Fibroblast of villous mesenchyme (primary cell): ENCODE measurements at places on chromosomes 13 and 19. TPM values are rescaled to one million over a fixed set of nuclear protein-coding genes. Genes with fewer than 3 reads are reported as not detected.

DNA sequence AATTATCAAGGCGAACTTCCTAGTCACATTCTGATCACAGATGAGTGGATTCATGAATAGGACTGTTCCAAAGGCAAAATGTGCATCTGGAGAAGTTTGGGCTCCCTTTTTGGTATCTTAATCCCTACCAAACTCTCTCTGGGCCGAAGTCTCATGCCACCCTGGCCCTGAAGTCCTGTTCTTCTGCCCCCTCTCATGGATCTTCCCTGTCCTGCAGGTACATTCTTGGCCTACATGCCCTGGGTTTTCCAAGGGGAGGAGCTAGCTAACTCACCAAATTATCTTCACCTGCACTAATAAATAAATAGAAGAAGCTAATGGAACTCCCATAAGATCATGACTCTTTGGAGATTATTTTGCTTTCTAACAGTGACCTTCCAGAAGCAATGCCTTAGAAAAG is 50.3 kb downstream of the SERTM1 start:
- no peak for DNase-seq

The BCKDHA gene
- 21.2 and 24.8 TPM in 2 replicates for total RNA-seq

DNA sequence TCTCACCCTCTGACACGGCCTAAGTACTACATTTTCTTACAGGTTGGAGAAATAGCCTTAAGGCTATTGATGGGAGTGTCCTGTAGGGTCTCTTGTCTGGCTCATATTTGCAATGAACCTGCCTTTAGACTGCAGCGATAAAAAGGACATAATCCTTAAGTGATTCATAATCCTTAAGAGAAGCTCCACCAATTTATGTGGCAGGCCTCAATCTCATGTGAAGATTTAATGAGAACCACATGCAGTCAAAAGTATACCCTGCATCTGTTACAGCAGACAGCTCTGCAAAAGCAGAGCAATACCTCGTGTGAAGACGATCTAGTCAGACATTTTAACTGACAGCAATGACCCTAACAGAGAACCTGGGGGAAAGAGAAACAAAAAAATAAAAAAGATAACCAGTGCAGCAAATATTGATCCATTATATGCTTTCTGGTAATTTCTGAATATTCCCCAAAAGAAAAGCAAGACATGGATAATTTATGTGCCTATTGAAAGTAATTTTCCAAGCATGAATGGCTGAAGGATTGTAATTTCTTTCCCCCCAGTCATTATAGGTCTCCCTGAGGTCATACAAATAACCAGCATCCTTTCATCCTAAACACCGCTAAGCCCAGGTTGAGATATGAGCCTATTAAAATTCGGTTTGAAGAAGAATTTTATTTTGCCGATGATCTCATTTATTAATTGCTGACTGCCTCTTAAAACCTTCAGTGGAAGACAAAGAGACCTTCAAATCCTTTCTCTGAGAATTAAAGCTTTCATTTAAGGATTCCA is 321.8 kb upstream of the NBEA start:
- no peak for DNase-seq

- DNase-seq: no peak
These were observed 147.9 kb downstream of the PAN3 start for GRCh38 chr13:28286263-28286662.

DNA sequence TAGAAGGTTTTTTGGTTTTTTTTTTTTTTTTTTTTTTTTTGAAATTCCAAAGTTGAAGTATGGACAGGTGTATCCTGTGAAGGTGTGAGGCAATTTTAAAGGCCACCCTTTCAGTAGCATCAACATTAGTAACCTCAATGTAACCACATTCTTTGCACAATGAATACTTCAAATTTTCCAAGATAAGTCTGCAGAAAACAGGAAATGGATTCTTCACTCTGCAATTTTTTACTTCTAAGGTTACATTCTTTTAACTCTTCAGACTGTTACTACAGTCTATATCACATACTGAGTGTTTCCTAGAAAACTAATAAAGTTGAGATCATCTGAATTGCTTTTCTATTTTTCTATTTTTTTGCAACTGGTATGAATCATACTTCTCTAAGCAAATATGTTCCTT is 569.0 kb upstream of the GPC6 start:
- DNase-seq: no peak

- DNase-seq: no peak
These were observed 362.4 kb downstream of the KCTD12 start for GRCh38 chr13:76523740-76524340.

The KCNJ14 gene
- total RNA-seq: 0.43 and 0.64 TPM in 2 replicates

- DNase-seq: no peak
These were observed 706.4 kb upstream of the SLC10A2 start for GRCh38 chr13:103772576-103772975.

The SKA3 gene
- 12.9 and 24.2 TPM in 2 replicates for total RNA-seq

GRCh38 chr19:2048959-2049740 is 1.9 kb downstream of the MKNK2 start:
- no peak for DNase-seq

The NDUFA7 gene
- 9.1 and 18.4 TPM in 2 replicates for total RNA-seq

GRCh38 chr19:5430237-5430636 is 25.0 kb upstream of the ZNRF4 start:
- no peak for DNase-seq

GRCh38 chr13:49444524-49445395 is 686 bp downstream of the SETDB2 start:
- DNase-seq: peak; percentile 91

DNA sequence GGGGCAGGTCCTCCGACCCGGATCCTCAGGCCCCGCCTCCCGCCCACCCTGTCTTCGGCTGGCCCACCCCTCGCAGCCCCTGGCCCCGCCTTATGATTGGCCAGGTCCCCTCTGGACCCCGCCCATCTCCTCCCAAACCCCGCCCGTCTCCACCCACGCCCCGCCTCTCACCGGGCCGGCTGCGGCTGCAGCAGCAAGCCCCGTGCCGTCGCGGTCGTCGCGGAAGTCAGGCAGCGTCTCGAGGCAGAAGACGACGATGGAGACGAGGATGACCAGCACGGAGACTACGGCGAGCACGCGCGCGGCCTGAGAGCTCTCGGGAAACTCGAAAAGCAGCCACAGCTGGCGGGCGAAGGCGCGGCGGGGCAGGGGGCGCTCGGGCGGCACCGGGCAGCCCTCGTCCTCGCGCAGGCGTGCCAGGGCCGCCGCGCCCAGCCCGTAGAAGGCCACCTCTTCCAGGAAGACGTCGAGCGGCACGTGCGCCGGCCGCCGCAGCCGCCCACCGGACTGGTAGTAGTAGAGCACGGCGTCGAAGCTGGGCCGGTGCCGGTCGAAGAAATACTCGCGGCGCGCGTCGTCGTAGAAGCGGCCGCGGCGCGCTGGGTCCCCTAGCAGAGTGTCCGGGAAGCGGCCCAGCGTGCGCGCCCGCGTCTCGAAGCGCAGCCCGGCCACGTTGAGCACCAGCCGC is 495 bp downstream of the KCNA7 start:
- no peak for DNase-seq

The SMIM7 gene
- 60.6 and 68.7 TPM in 2 replicates for total RNA-seq

- DNase-seq: peak; percentile 14
These were observed 190.1 kb downstream of the FOXO1 start for GRCh38 chr13:40476175-40476958.

- DNase-seq: no peak
These were observed 6.8 kb upstream of the RGL3 start for GRCh38 chr19:11425719-11426457.

DNA sequence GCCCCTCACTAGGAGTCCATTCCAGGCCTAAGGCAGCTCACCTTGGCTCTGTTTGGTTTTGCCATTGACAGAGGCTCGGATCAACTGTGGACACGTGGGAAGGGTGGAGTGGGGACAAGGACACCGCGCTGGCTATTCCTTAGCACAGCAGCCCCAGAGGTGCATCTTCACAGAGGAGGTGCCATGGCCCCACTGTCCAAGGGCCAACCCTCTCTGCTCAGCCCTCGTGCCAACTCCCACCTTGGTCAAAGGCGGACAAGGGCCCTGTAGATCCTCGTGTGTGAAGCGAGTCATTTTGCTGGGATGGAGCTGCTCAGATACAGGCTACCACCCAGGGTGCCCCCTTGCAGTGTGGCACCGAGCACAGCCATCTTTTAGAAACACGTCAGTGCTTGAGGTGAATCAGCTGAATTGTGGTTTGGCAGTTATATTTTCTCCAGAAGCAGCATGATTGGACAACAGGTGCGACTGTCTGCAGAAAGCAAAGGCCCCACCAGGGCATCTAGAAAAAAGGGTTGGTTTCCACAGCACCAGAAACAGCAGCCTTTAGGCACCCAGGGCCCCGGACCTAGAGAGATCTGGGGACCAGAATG is 192.1 kb upstream of the GPR12 start:
- no peak for DNase-seq

- peak; percentile 95 for DNase-seq
These were observed 16.3 kb downstream of the DCUN1D2 start for GRCh38 chr13:113474179-113474578.

DNA sequence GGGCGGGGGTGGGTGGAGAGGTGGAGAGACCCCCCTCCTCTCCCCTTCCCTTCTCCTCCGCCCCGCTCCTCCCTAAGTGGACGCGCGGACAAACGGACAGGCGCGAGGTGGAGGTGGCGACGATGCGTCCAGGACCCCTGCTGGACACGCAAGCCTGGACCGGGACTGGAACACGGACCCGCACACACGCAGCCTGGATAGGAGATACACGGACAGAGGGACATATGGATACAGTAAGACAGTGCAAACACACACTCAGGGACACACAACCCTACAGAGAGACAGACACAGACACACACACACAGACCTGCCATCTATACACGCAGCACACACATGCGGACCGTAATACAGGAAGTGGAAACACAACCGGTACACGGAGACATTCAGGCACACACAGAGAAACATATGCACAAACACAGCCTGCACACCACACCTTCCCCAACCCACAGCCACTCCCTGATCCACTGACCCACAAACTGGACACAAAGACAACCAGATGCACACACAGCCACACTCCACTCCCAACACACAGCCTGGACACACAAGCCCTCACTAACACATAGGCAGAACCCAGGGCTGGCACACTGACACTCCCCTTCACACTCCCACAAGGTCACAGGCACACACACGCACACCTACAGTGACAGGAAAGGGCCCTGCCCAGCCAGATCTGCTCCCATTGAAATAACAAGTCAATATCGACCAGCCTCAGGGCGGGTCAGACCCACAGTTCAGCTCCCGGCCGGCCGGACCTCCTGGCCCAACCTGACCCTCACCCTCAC is 696 bp upstream of the ERFL start:
- DNase-seq: no peak

DNA sequence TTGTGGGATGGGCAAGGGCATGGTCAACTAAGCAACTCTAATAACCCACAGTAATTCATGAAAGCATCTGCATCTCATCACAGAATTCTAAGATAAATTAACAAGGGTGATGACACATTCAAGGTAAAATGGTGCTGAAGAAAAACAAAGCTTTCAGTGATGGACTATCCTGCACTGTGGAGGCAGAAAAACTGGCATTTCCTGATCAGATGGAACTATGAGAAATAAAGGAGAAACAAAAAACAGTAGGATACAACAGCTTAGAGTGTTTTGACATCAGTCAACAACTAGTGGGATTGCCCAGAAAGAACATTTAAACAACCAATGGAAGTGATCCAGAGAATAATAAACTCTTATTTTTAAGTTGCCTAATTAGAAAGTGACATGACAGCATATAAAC is 327.0 kb downstream of the KLF5 start:
- peak; percentile 7 for DNase-seq

The ACOD1 gene
- not detected in 2 replicates for total RNA-seq

GRCh38 chr19:14088634-14089411 is 1.7 kb downstream of the SAMD1 start:
- no peak for DNase-seq

DNA sequence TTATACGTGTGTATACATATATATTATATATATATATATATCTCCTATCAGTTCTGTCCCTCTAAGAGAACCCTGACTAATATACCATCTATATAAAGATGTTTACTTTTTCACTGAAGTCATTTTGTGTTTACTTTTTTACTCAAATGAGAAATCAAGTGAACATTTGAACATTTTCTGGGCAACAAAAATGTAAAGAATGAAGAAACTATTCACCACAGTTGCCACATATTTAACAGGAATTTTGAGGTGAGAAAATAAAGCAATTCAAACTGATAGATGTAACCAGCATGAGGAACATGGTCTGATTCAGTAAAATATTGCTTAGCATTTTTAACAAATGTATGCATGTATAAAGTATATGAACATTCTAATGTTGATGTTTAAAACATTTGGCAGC is 299.2 kb upstream of the KLHL1 start:
- DNase-seq: no peak

GRCh38 chr19:58229255-58229639 is 533 bp downstream of the ZNF544 start:
- DNase-seq: peak; percentile 30

- no peak for DNase-seq
These were observed 4.3 kb downstream of the YJEFN3 start for GRCh38 chr19:19532806-19533701.

The FCHO1 gene
- 0.43 and 0.64 TPM in 2 replicates for total RNA-seq

GRCh38 chr19:58117841-58118575 is 20.0 kb upstream of the ZSCAN18 start:
- no peak for DNase-seq

The TUBA3C gene
- not detected in 2 replicates for total RNA-seq

DNA sequence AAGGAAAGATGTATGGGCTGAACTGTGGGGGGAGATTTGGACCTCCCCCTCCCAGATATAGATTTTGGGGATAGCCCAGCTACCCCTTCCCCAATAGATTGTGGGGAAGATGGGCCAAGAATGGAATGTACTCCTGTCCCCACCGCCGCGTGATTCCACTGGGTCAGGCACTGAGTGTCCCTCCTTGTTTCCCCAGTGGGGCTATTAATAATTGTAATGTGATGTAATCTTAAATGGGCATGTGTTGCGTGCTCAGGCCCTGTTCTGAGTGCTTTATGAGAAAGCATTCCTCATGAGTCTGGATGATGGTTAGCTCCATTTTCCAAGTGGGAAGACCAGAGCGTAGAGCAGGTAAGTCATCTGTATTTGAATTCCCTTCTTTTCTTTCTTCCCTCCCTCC is 1.4 kb downstream of the PSMD8 start:
- DNase-seq: peak; percentile 53

DNA sequence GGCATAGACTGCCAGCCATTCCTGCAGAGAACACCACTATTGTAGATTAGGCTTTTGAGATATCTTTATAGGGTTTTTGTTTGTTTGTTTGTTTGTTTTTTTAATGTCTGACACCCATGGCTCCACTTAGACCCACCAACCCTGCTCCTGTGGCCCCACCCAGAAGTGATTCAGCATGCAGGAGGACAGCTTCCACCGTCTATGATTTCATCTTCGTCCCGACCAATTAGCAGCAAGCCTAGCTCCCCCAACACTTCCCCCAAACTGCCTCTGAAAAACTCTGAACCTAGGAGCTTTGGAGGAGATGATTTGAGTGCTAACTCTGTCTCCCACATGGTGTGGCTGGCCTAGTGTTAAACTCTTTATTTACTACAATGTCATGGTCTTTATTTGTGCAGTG is 108.3 kb upstream of the RXFP2 start:
- no peak for DNase-seq

DNA sequence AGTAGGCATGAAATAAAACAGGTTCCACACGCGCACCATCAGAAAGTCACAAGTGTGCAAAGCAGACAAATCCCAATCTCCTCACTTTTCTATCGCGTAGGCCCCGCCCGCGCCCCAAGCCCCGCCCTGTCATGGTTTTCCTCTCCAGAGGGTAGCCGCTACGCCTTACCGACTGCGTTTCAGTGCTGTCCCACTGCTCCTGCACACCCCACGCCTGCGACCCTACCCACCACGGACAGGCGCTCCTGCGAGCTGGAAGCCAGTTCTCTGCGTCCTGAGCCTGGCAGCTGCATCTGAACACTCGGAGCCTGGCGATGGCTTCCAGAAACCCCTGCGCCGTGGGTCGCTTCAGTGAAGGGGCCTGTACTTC is 379 bp upstream of the ZNF470 start:
- DNase-seq: no peak
